ENCODE measurements at places on chromosomes 6 and 20.
A peak's percentile ranks its signal among the peaks of the same experiment; 100 is the strongest.

GRCh38 chr20:32516583-32517517 lies 68.3 kb downstream of the NOL4L start:
- DNase-seq: no peak

DNA sequence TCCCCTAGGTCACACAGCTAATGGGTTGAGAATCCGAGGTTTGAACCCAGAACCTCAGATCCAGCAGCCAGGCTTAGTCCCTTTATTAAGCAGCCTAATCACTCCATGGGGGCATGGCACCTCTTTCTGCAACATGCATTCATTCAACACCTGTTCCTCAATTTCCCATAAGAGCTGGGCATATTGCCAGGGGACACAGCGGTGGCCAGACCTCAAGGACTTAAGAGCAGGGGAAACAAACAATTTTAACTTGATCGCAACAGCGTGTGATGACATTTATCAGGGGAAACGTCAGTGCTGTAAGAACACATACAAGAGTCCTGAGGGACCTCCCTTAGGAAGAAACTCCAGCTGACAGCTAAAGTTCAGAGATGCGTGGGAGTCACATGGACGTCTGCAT lies 267.4 kb upstream of the CDH4 start:
- no peak for DNase-seq

DNA sequence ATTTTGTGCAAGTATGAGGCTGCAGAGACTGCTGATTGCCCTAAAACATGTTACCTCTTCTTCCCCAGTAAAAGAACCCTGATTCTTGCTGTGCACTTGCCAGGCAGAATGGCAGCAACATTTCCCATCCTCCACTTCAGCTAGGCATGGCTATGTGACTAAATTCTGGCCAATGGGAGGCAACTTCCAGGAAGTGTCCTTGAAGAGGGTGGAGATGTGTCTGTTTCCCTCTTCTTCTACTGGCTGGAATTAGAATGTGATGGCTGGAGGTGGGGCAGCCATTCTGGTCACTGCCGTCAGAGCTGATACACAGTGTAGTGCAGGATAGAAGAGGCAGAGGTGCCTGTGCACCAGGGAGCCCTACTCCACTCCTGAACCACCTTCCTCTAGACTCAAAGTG lies 64.6 kb downstream of the CDH26 start:
- DNase-seq: no peak

DNA sequence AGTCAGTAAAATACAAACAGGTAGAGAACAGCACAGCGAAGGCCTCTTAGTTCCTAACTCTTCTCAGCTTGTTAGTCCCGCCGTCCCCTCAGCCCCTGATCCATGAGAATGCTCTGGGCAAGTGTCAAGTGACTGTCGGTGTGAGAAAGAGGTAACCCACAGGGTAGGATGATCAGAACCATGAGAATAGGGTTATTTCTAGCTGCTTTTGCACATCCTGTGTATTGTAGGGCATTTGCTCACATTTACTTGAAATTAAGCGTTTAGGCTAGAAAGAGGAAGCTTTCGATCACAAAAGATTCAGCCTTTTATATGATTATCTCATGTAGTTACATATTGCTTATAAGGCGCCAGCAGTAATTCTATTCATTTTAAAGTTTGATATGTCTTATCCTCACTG lies 103.0 kb upstream of the PDE10A start:
- DNase-seq: no peak

- DNase-seq: no peak
Measured at GRCh38 chr6:100512203-100512862, 47.6 kb upstream of the SIM1 start.

DNA sequence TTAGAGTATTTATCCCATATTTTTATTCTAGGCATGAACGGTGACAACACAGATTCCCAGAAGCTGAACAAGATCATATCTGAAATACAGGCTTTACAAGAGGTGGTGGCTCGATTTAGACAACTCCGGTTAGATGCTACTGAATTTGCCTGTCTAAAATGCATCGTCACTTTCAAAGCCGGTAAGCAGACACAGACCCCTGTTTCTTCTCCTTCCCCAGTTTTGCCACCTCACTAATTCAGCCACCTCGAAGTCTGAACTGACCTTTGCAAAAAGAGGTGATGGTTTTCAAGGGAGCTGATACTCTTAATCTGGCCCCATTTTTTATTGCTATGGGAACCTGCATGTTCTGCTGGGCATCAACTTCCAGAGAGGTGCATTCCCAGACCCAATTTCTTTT lies 15.0 kb downstream of the NR2E1 start:
- DNase-seq: no peak

- no peak for DNase-seq
Measured at GRCh38 chr6:140043762-140044378, 669.4 kb upstream of the CITED2 start.

GRCh38 chr6:21033084-21033483 lies 498.8 kb downstream of the CDKAL1 start:
- no peak for DNase-seq

GRCh38 chr6:10759884-10760329 lies 12.3 kb downstream of the TMEM14B start:
- DNase-seq: no peak

GRCh38 chr20:50242863-50243609 lies 52.4 kb downstream of the CEBPB start:
- no peak for DNase-seq

DNA sequence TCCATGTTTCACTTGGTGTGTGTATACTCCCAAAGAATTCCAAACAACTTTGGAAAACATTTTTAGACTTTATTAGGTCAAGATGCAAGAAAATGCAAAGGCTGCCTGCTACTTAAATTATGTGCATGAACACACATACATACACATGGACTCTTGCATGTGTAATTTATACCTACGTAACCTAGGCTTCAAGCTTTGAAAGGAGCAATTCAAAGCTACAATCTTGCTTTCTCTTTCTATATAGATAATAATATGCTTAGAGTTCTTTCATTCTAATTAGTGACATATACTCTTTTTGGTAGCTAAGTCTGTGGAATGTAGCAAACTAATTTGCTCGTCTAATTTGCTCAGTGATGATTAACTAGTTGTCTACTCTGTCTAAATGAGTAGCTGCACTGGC lies 146.5 kb downstream of the EPHA7 start:
- DNase-seq: no peak

DNA sequence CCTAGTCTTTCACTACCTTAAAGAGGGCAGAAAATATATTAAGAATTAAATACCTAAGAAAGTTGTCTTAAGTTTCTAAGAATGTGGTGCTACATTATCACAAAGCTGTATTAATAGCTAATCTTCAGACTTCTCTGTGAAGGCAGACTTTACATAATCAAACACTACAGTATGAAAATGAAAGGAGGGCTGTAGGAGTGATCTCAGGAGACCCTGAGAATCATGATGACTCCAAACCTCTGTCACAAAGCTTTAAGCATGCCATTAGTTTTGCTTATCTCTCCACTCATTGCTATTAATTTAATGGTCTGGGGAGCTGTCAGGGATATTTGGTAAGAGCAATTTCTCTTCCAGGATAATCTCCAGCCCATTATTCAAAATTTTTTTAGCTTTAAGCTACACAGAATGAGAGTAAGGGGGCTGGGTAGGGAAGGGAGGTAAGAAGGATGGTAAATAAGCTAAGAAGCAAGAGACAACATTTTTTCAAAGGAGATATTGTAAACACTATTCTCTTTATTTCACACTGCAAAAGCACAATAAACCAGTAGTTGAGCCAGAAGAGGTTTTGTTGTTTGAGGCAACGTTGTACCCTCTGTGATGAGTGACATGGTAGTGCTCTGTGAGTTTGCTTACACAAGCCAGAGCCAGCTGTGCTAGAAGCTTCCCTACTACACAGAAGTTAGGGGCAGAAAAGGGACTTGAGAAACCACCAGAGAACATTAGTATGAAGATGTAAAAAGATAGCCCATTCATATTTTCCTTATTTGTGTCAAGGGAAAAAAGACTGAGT lies 258.8 kb downstream of the GMDS start:
- no peak for DNase-seq

DNA sequence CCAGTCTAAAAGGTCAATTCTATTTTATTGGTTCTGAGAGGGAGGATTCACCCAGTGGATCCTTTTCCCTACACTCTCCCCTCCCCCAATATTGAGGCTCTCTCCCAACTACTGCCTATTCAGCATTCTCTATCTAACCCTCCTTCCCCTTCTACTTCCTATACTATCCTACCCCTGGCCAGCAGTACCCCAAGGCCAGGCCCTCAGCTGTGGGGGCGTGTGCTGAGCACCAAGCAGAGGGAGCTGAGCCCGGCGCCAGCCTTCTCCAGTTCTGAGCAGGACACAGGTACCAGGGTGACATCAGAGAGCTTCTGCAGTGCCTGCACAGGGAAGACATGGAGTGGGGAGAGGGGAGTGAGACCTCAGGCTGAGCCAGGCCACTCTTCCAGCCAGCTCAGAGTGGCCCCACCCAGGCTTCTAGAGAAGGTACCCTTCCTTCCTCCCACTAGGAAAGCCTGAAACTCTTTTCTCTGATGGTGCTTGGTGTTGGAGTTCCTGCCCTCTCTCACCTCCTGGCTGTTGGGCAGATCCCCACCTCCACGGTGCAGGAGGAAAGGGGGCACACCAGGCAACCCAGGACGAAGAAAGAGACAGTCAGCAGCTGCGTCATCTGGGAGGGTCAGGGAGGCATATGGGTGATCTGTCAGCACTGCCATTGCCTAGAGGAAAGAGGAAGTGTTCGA lies 1.9 kb downstream of the DDAH2 start:
- peak; percentile 15 for DNase-seq

DNA sequence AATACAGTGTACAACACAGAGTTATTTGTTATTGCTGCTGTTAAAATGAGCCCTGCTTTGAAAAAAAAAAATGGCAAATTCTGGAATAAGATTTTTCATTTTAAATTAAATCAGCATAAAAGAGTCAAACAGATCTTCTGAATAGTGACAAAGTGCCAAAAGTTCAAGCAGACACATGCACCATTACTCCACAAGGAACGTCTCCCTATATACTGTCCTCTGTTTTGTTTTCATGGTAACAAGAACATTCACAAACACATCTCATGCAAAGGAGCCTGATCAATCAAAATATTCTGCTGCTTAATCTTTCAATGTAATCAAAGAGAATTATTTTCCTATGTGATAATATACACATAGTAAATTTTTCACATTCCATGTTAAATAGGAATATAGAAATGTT lies 2.7 kb downstream of the HIVEP2 start:
- no peak for DNase-seq

DNA sequence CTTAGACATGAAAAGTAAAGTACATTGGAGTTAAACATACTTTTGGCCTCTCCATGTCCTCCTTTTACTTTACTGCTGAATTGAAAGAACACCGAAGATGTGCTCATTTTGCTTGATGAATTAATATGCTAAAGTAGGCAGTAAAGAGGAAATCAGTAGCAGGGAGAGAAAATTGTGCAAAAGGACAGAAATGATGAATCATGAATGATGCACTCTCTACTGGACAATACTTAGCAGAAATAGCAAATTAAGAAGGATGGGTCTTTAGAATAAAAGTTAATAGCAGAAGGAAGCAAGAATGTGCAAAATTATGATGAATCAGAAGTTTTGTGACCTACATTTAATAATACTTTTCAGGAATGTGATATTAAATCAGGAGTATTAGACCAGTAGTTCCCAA lies 8.4 kb upstream of the SPINT3 start:
- DNase-seq: no peak

GRCh38 chr6:53143710-53144109 lies 4.9 kb downstream of the GCM1 start:
- no peak for DNase-seq

DNA sequence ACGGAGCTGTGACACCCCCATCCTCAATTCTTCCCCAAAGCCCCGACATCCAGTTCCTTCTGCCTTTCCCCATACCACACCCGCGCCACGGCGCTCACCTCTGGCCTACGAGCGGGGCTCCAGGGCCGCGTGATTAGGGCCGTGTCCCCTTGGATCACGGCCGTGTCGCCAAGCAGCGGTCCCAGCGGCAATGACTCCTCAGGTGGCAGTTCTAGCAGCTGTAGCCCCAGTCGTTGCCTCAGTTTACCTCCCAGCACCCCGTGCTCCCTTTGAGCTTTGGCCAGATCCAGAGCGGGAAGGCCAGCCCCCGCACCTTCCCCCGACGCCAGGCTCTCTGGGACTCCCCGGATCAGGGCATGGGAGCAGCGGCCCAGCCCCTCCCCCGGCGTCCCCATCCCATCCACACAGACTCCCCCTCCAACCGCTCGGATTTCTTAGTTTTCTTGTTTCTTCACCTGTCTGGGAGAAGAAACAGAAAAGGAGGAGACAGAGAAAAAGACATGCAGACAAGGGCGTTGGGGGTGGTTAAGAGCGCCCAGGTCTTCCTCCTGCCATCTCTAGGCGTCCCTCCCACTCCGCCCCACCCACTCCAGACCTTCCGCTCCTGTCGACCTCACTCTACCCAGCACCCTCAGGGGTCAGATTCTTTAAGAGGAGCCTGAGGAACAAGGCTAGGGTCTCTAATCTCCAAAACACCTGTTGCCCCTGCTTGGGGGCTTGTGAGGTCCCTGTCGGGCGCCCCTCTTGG lies at the start of gene DDAH2:
Gene DDAH2, minus strand, starts transcription at position 533 of the 748 bp plus-strand sequence. Its CDS starts 138 bp downstream, at position 395.
- no peak for DNase-seq

GRCh38 chr6:150721418-150722266 lies 122.0 kb downstream of the PLEKHG1 start:
- DNase-seq: no peak

DNA sequence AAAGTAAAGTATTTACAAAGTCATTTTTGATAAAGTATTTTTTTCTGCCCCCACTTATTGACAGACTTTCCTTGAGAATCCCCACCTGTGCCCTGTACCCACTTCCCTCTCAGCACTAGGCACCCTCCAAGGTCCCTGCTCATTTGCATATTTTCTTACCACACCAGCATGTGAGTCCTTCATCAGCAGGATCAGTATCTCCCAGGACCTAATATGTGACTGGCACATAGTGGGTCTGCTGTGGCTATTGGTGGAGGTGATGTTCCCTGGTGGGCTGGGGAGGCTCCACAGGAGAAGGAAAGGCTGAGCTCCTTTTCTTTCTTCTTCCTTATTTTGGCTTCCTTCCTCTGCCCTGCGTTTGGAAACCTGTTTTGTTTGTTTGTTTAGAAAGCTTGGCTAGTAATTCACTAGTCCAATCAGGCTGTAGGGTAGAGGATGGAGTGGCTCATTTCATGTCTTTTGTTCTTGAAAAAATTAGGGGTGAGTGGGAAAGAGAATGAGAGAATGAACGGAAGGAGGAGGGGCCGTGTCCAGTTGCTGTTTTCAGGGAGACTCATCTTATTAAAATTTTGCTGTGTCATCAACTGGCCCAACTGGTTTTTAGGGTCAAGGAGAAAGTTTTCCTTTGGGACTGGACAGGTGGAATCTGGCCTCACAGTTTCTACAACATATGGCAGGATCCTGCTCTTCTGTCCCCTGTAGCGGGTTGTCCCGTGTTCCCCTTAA lies 2.8 kb upstream of the RNF24 start:
- no peak for DNase-seq

GRCh38 chr6:168703990-168704389 lies 263.0 kb downstream of the SMOC2 start:
- DNase-seq: no peak
